PC-3 (cell line): ENCODE measurements at places on chromosomes 5 and 9. TPM values are rescaled to one million over a fixed set of nuclear protein-coding genes. Genes with fewer than 3 reads are reported as not detected.

DNA sequence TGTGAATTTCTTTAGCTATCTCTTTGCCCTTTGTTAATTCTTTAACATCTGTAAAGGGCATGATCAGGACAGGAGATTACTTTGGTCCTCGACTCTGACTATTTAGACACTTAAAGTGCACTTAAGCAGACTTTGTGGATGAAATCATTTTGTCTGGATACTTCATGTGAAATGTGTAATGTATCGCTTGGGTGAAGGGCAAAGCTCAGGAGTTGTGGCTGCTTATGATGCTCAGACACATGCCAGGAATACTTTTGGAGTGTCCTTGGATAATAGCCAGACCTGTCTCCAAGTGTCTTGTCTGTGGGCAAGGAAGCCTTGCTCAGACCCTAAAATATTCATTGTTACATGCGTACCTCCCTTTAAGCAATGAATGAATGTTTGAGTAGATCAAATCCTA, 87.8 kb downstream of the RAI14 start:
- H3K27ac ChIP-seq, result no peak overlapping the region
- 0 out of 2 replicates have a peak, but pooled peaks cover 2% of the 10 kb centered on the region for H3K36me3 ChIP-seq
- no peaks in the 10 kb centered on the region for H3K4me1 ChIP-seq

- no peak overlapping the region for H3K4me3 ChIP-seq
- H3K27ac ChIP-seq, result no peak overlapping the region
- DNase-seq, result no peak
- H3K4me1 ChIP-seq, result peaks cover 18% of the 10 kb centered on the region
- H3K27me3 ChIP-seq, result no peaks in the 10 kb centered on the region
Measured at GRCh38 chr5:57700484-57700883, 217.9 kb upstream of the ACTBL2 start.

- H3K4me3 ChIP-seq, result no peak overlapping the region
- no peaks in the 10 kb centered on the region for H3K4me1 ChIP-seq
- DNase-seq, result no peak
- H3K36me3 ChIP-seq, result no peaks in the 10 kb centered on the region
- no peak overlapping the region for H3K27ac ChIP-seq
Measured at GRCh38 chr5:5326115-5326758, 96.2 kb upstream of the ICE1 start.

GRCh38 chr5:72347801-72348308, 27.7 kb downstream of the PTCD2 start:
- H3K27ac ChIP-seq, result peak overlapping the region; percentile 89
- H3K36me3 ChIP-seq, result peaks cover 8% of the 10 kb centered on the region
- no peaks in the 10 kb centered on the region for H3K27me3 ChIP-seq
- peak overlapping the region; percentile 27; the same call in 1 of the 2 replicates for H3K4me3 ChIP-seq
- DNase-seq, result peak; percentile 67
- H3K4me1 ChIP-seq, result peaks cover 16% of the 10 kb centered on the region

DNA sequence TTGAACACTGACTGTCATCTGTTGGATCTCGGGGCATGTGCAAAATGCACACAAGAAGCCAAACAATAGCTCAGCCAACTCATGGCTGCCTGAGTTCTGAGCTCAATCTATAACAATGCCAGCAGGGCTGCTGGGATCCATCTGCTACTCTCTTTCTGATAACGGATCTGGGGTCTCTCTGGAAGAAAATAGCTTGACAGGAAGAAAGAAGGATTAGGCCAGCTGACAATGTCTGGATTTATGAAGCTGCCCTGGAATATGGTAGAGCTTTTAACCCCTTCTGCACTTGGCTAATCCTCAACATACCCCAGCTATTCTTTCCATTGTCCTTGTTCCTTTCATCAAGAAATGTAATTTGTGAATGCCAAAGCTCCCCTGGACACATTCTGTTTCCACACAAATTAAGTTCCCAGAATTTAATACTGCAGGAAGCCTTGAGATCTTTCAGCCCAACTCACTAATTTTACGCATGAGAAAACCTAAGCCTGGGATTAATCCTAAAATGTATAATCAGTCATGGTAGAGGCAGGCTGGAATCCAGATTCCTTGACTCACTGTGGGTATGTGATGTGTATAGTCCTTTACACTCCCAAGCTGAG, 62.7 kb upstream of the PCA3 start:
- H3K4me1 ChIP-seq, result no peaks in the 10 kb centered on the region
- no peaks in the 10 kb centered on the region for H3K36me3 ChIP-seq
- no peak for DNase-seq
- no peak overlapping the region for H3K4me3 ChIP-seq
- no peak overlapping the region for H3K27ac ChIP-seq

DNA sequence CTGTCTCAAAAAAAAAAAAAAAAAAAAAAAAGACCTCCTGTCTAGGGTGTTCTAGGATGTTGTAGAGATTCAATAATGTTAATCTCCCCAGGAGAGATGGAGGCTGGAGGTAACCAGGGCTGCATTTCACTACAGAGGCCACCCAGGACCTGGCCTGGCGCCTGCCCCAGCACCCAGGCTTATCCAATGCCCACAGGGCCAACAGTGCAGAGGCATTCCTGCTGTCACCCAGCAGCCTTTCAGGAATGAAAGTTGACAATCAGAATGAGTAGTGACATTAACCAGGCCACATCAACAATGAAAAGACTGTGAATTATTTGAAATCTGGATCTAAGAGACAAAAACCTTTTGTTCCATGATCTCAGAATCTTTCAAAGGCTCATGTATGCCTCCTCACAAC, 36.2 kb upstream of the GABRP start:
- no peak overlapping the region for H3K27ac ChIP-seq
- H3K4me3 ChIP-seq, result no peak overlapping the region

- H3K27ac ChIP-seq, result peak overlapping the region; percentile 100
- H3K4me3 ChIP-seq, result no peak overlapping the region
- H3K27me3 ChIP-seq, result no peaks in the 10 kb centered on the region
- DNase-seq, result peak; percentile 89
Measured at GRCh38 chr5:53424686-53425615, 55.5 kb upstream of the FST start.

GRCh38 chr9:23608456-23608855, 217.6 kb downstream of the ELAVL2 start:
- H3K36me3 ChIP-seq, result peaks cover 22% of the 10 kb centered on the region
- no peak overlapping the region for H3K27ac ChIP-seq
- no peaks in the 10 kb centered on the region for H3K27me3 ChIP-seq
- no peak for DNase-seq
- H3K4me3 ChIP-seq, result no peak overlapping the region
- peaks cover 32% of the 10 kb centered on the region for H3K4me1 ChIP-seq

- H3K4me3 ChIP-seq, result no peak overlapping the region
- H3K27ac ChIP-seq, result no peak overlapping the region
- DNase-seq, result no peak
- peaks cover 17% of the 10 kb centered on the region for H3K4me1 ChIP-seq
- H3K27me3 ChIP-seq, result no peaks in the 10 kb centered on the region
- no peaks in the 10 kb centered on the region for H3K36me3 ChIP-seq
Measured at GRCh38 chr9:6876195-6876894, 118.6 kb downstream of the KDM4C start.

Gene TAS2R1
- total RNA-seq, result not detected in 2 replicates

DNA sequence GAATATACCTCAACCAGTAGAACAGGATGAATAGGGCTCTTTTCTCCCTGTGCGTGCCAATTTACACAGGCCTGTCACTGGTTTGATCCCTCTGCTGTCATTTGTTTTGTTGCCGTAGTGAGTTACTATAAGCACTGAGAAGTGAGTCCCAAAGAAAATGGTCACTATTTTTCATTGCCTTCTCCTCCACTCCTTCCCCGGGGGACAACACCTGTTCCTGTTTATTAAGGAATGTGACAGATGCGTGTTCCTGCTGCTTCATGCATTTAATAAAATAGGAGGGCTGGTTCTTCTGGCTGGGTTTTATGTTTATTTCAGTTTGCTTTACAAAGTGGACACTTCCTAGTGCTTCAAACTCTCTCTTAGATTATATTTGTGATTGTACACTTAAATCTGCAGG, 6.4 kb downstream of the THBS4 start:
- H3K27me3 ChIP-seq, result peaks cover 65% of the 10 kb centered on the region
- H3K27ac ChIP-seq, result no peak overlapping the region
- H3K36me3 ChIP-seq, result no peaks in the 10 kb centered on the region
- H3K4me1 ChIP-seq, result no peaks in the 10 kb centered on the region
- no peak overlapping the region for H3K4me3 ChIP-seq

DNA sequence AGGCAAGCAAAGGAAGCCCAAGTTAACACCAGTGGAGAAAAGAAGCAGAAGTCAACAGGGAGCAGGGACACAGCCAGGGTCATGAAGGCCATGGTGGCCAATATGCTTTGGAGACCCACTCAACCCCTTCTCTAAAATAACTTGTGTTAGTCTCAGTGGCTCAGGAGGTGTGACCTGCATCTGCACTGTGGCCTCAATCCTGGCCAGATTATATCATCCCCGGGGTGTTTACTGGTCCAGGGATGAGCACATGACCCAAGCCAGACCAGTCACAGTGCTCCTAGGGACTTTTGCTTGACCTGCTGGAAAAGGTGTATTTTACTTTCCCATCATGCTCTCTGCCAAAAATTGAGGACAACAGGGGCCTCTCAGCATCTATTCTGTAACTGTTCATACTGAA, 105.2 kb downstream of the DPYSL3 start:
- no peak overlapping the region for H3K4me3 ChIP-seq
- no peaks in the 10 kb centered on the region for H3K36me3 ChIP-seq
- peak overlapping the region; percentile 89 for H3K27ac ChIP-seq
- H3K27me3 ChIP-seq, result no peaks in the 10 kb centered on the region

GRCh38 chr5:55172937-55173686, at the start of gene CDC20B:
Gene CDC20B, minus strand, starts transcription at chr5:55173177. Its CDS starts 177 bp downstream, at chr5:55173000.
- peak; percentile 70 for DNase-seq
- no peak within 1 kb of the TSS for H3K27ac ChIP-seq
- H3K27me3 ChIP-seq, result no peaks in the 10 kb centered on the region
- H3K4me1 ChIP-seq, result peaks cover 17% of the 10 kb centered on the region
- H3K4me3 ChIP-seq, result peak within 1 kb of the TSS; percentile 74

Gene CNTNAP3B
- 10.3 and 12.5 TPM in 2 replicates for total RNA-seq

DNA sequence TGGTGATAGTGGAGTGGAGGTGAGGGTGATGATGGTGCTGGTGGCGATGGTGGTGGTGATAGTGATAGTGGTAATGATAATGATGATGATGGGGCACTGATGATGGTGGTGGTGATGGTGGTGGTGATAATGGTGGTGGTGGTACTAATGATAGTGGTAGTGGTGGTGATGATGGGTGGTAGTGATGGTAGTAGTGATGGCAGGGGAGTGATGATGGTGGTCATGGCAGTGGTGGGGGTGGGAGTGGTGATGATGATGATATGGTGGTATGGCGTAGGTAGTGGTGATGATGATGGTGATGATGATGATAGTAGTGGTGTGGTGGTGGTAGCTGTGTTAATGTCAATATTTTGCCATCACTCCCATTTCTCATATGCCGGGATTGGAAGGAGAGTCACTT, 44.5 kb upstream of the ORM1 start:
- no peak overlapping the region for H3K4me3 ChIP-seq
- H3K36me3 ChIP-seq, result no peaks in the 10 kb centered on the region
- no peaks in the 10 kb centered on the region for H3K27me3 ChIP-seq
- peak overlapping the region; percentile 63 for H3K27ac ChIP-seq
- peaks cover 34% of the 10 kb centered on the region for H3K4me1 ChIP-seq
- DNase-seq, result no peak

Gene TAF11L10
- not detected in 2 replicates for total RNA-seq

Gene LHFPL2
- total RNA-seq, result 19.4 and 21.7 TPM in 2 replicates

- no peaks in the 10 kb centered on the region for H3K27me3 ChIP-seq
- no peak overlapping the region for H3K4me3 ChIP-seq
Measured at GRCh38 chr9:122110100-122110833, 17.2 kb upstream of the TTLL11 start.

GRCh38 chr9:1875921-1876448, 139.2 kb upstream of the SMARCA2 start:
- DNase-seq, result no peak
- H3K4me3 ChIP-seq, result no peak overlapping the region
- H3K36me3 ChIP-seq, result no peaks in the 10 kb centered on the region
- no peak overlapping the region for H3K27ac ChIP-seq
- no peaks in the 10 kb centered on the region for H3K4me1 ChIP-seq
- H3K27me3 ChIP-seq, result peaks cover 15% of the 10 kb centered on the region

Gene REEP2
- 2.4 and 2.5 TPM in 2 replicates for total RNA-seq

- H3K36me3 ChIP-seq, result no peaks in the 10 kb centered on the region
- no peak overlapping the region for H3K27ac ChIP-seq
- no peak overlapping the region for H3K4me3 ChIP-seq
- DNase-seq, result peak; percentile 43
- H3K4me1 ChIP-seq, result peaks cover 19% of the 10 kb centered on the region
- no peaks in the 10 kb centered on the region for H3K27me3 ChIP-seq
Measured at GRCh38 chr5:402615-403359, 40.2 kb upstream of the EXOC3 start.
